ENCODE measurements at places on chromosomes 11 and 22.

- no peak for DNase-seq
These were observed 4.9 kb downstream of the PTDSS2 start for GRCh38 chr11:454801-455565.

GRCh38 chr11:130426837-130427341 lies 1.5 kb downstream of the ADAMTS8 start:
- no peak for DNase-seq

- DNase-seq = no peak
These were observed 25.6 kb downstream of the SMCO4 start for GRCh38 chr11:93517611-93518010.

- no peak for DNase-seq
These were observed 19.1 kb upstream of the BSX start for GRCh38 chr11:123000721-123001120.

DNA sequence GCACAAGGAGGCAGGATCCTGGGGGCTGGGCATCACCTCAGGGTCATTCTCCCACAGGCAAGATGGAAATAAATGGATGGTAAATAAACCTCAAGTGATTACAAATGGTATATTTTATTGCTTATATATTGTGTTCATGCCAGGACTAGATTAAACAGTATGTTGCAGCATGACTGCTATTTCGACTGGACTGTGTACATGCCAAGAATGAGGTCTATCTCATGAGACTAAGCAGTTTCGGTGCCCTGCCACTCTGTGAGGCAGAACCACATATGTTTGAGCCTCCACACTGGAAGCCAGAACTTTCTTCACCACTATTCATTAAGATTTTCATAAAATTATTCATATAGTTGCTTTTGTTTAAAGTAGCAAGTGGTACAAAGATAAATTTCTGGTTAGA lies 140.2 kb downstream of the DDX10 start:
- DNase-seq = no peak

DNA sequence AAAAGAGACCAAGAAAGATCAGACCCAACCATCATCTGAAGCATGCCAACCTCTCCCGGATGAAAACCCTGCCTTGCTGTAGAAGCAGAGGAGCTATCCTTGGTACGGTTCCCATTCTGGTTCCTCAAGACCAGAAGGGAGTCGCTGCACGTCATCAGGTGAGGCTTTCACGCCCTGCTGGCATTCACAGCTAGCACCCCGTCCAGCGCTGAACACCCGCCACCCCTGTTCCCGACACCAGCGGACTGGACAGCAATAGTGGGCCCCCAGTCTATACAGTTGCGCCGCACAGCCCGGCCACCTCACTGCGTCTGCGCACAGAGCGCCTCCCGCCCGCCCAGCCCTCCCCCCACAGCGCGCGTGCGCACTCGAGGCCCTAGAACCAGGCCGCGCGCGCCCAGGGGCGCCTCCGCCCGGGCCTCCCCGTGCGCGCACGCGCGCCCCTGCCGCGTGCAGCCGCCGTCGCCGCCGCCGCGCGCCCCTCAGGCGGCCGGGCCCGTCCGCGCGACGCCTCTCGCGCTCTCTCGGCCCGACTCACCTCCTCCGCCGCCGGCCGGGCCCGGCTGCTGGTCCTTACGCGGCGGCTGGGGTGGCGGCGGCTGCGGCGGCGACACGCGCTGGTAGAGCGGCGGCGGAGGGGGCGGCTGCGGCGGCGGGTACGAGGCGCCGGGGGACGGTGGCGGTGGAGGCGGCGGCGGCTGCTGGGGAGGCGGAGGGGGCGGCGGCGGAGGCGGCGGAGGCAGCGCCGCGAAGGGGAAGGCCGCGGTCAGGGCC lies 706 bp downstream of the SF1 start:
- peak; percentile 69 for DNase-seq

DNA sequence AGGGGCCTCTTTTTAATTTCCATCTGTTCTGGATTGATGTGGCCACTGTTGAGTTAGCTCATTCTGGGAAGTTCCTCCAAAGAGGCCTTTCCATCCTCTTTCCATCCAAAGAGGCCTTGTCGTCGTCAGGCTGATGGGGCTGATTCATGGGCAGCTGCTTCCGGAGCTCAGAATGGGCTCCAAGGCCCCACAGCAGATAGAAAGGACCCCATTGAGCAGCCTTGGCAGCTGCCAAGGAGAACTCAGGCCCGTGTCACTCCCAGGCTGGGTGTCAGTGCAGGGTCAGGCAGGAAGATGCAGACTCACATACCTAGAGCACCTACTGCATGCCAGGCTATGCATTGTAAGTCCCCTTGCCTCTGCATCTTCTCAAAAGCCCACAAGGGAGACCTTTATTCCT lies 524.1 kb downstream of the MIAT start:
- DNase-seq = no peak

DNA sequence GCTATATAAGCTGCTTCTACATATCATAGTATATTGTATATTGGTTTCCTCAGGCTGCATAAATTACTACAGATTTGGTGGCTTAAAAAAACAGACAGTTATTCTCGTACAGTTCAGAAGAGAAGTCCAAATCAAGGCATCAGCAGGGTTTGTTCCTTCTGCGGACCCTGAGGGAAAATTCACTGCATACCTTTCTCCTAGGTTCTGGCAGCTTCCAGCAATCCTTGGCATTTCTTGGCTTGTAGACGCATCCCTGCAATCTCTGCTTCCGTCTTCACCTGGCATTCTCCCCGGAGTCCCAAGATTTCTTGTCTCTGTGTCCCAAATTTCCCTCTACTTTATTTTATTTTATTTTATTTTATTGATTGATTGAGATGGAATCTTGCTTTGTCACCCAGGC lies 142.8 kb downstream of the COMMD9 start:
- no peak for DNase-seq

- DNase-seq = no peak
These were observed 25.7 kb downstream of the CELF1 start for GRCh38 chr11:47527186-47527585.

GRCh38 chr11:105774899-105775298 lies 165.0 kb downstream of the GRIA4 start:
- no peak for DNase-seq
